Astrocyte (in vitro differentiated cells and primary cell): ENCODE measurements at places on chromosomes 2 and 18. TPM values are rescaled to one million over a fixed set of nuclear protein-coding genes. Genes with fewer than 3 reads are reported as not detected.

SLC14A1 gene
- not detected in 2 replicates for total RNA-seq

RAX gene
- not detected in 2 replicates for total RNA-seq

BMP10 gene
- total RNA-seq = not detected in 2 replicates

GYPC gene
- 26.5 and 29.3 TPM in 2 replicates for total RNA-seq

DNA sequence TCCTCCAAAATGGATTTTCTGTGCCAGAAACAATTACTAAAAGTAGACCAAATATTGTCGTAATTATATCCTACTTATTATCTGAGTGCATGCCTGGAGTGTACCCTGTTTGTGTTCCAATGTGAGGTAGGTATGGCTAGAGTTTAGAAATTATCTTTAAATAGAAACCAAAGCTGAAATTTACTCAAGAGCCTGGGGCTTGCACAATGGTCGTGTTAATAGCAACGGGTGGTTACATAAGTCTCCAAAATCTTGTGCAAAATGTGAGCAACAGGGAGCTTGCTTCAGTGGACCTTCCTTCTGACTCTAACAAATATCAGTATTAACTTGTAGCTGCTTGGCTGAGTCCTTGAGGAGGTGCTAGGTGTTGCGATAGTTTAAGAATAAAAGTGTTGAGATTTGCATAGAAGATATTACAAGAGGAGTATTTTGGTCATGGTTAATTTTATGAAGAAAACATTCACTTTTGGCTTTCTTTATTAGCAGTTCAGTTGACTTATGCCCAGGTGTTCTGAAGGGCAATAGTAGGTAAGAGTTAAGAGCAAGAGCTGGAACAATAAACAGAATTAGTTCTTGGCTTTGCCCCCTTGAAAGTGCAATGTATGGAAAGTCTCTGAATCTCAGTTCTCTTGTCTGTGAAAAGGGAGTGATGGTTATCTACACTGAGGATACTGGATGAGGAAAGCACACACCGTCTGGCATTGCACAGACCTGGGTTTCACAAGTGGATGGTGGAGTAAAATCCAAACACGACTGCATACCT is 4.6 kb downstream of the CXCR4 start:
- H3K4me1 ChIP-seq = peaks cover 13% of the 10 kb centered on the region
- DNase-seq = no peak
- no peak overlapping the region for H3K27ac ChIP-seq
- no peak overlapping the region for H3K4me3 ChIP-seq
- H3K27me3 ChIP-seq = peaks cover 38% of the 10 kb centered on the region

GRCh38 chr2:60053791-60054190 is 499.7 kb downstream of the BCL11A start:
- no peak for DNase-seq
- no peaks in the 10 kb centered on the region for H3K36me3 ChIP-seq
- H3K4me1 ChIP-seq = no peaks in the 10 kb centered on the region
- H3K27me3 ChIP-seq = no peaks in the 10 kb centered on the region

DNA sequence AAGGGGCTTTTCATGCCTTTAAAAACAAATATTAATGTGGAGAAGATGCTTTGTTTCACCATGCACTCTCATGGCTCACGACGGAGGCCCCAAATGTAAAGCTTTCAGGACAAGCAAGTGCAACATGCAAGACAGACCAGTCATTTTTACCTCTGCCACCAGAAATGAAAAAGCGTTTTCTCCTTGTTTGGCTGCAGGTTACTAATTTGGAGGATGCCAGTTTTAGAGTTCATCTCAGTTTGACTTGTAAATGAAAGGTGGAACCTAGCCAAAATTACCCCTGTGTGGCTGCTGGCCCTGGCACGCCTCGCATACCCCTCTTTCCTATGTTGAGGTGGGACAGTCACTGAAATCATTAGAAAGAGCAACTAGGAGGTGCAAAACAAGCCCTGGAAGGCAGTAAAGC is 138.6 kb downstream of the BCL2 start:
- no peaks in the 10 kb centered on the region for H3K36me3 ChIP-seq
- no peaks in the 10 kb centered on the region for H3K4me1 ChIP-seq

DNA sequence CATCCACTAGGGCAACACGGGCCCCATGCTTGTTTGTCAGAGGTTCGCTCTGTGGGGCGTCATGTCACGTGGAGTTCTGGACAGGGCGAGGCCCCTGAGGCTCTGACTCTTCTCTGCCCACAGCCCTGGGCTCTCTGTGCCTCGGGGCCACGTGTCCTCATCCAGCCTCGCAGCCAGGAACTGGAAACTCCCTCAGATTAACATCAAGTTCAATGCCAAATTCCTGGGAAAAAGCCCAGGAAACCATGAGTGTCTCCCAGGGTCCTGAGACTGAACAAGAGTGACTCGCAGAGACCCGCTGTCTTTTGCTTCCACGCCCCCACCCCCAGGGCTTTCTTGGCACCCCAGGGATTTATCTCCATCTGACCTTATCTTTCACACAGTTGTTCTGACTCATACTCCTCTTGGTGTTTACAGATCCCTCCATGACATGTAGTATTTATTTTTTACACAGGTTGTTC is 174.0 kb upstream of the PIEZO2 start:
- peak; percentile 78 for DNase-seq
- H3K4me3 ChIP-seq = no peak overlapping the region
- peaks cover 47% of the 10 kb centered on the region for H3K4me1 ChIP-seq
- no peaks in the 10 kb centered on the region for H3K27me3 ChIP-seq

GRCh38 chr2:133497270-133497893 is 70.9 kb downstream of the NCKAP5 start:
- H3K4me3 ChIP-seq = no peak overlapping the region
- peak; percentile 60 for DNase-seq
- H3K36me3 ChIP-seq = no peaks in the 10 kb centered on the region
- H3K27ac ChIP-seq = no peak overlapping the region
- H3K27me3 ChIP-seq = no peaks in the 10 kb centered on the region

DNA sequence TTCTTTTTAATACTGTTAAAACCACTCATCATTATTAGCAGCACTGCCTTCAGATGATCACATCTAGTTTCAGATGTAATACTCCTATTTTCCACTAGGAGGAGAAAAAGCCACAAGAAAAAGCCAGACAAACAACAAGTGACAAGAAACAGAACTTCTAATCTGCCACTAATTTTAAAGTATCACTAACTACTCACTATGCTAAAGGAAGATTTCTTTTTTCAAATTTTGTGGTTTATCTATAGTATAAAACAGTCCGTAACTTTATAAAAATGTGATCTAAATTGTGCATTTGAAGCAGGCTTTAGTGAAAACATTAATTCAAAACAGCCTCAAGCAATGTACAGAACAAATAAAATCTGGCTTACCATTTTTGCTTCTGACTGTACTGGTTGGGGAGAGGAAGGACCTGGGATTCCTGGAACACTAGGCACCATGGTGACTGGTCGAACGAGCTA is 56.8 kb downstream of the ATF2 start:
- no peak overlapping the region for H3K27ac ChIP-seq
- DNase-seq = peak; percentile 17
- no peak overlapping the region for H3K4me3 ChIP-seq
- no peaks in the 10 kb centered on the region for H3K4me1 ChIP-seq
